ENCODE measurements at places on chromosomes 3 and 15.

DNA sequence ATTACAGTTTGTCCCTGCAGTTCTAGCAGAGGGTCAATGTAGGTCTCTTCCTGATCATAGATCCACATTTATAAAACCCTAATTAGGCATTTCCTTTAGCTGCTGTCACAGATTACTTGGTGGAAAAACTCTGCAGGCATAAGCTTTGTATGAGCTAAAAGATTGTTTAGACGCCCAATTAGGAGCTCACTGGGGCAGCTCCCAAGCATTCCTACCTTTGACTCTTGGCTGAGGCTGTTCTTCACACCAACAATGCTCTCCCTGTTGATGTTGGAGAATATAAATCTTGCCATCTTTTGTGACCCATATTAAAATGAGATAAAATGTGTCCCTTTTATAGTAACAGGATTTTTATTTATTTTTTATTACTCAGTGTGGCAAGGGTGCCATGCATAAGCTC is 148.3 kb upstream of the TRIM42 start:
- no peak for DNase-seq

DNA sequence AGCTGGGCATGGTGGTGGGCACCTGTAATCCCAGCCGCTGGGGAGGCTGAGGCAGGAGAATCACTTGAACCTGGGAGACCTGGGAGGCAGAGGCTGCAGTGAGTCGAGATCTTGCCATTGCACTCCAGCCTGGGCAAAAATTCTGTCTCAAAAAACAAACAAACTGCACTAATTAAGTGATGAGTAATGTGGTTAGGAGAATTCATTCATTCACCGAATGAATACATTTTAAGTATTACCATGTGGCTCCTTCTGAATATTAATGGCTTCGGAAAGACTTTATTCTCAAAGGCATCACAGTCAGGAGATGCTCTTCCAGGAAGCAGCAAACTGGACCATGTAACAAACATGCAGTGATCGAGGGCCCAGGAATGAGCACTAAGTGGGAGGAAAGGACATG is 23.6 kb downstream of the SPTSSB start:
- DNase-seq = no peak

DNA sequence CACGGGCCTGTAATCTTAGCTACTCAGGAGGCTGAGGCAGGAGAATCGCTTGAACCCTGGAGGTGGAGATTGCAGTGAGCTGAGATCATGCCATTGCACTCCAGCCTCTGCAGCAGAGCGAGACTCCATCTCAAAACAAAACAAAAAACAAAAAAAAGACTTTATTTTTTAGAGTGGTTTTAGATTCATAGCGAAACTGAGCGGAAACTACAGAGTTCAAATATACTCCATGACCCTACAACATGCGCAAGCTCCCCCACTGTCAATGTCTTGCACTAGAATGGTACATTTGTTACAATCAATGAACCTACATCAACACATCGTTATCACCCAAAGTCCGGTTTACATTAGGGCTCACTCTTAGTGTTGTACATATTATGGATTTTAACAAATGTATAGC is 2.2 kb upstream of the CRTAP start:
- DNase-seq = no peak

DNA sequence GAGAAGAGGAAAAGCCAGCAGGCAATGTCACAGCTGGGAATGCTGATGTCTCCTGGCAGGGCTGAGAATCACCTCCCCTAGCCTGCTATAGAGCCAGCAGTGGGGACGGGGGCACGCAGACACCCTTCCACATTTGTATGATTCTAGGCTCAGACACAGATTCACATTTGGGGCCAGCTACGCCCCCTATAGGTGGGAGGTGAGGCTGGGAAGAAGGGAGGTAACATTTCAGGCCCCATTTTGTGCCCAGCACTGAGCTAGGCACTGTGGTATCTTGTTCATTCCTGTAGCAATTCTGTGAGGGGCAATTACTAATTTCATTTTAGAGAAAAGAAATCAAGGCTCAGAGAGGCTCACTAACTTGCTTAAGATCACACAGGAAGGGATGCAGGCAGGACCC is 15.9 kb upstream of the ACAD9 start:
- DNase-seq = no peak

DNA sequence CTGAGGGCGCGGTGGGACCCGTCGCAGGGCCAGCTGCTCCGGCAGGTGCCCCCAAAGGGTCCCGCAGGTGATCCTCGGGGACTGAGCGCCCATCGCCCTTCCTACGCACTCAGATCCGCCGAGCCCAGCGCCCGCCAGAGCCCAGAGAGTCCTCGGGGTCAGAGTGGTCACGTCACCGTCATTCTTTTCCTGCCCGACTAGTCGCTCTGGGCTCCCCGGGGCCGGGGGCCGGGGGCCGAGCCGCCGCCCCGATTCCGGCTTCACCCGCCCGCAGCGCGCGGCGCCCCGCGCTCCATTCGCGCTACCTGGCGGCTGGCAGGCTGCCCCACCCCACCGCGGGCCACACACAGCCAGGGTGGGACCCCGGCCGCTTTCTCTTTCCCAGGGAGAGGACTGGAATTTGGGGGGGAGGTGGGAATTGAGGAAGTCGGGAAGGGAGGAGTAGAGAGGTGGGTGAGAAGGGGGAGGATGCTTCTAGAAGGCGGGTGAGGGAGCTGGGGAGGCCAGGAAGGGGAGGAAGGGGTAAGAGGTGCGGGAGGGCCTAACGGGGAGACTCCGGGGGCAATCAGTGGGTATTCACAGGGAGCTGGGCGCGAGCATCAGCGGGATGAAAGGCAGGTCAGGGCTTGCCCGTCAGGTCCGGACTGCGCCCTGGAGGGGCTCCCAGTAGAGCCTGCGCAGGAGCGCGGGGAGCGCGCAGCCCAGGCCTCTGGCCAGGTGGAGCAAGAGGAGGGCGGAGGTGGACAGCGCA is 36.1 kb upstream of the EPHB3 start:
- DNase-seq = no peak

GRCh38 chr3:66390013-66390412 is 110.8 kb downstream of the LRIG1 start:
- DNase-seq = no peak

DNA sequence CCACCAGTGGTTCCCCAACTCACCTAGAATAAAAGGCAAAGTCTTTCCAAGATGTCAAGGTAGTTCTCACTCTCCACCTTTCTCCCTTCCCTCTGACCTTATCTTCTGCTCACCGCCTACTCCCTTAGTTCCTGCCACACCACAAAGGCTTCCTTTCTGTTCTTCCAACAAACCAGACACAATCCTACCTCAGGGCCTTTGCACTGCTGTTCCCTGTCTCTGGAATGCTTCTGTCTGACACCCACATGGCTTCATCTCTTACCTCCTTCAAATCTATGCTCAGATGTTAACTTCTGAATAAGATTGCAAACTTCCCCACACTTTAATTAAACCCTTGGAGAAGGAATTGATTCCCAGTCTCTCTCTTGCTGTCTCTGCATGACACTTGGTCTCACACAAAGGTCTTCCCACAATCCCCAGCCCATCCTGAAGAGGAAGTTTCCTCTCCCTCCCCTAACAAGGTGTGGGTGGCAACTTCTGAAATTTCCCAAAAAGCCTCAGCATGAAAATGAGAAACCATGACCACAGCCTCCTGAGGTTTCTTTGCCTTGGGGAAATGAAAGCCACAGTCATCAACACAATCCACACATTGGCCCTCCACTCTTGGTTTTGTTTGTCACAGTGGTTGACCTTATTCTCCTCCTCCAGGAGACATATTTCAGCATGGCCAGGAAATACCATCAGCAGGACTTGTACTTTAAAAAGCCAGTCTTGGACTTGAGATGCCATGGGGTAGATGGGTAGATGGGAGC is 3.0 kb upstream of the RYK start:
- no peak for DNase-seq

GRCh38 chr3:94071713-94072284 is 8.9 kb downstream of the NSUN3 start:
- no peak for DNase-seq

- no peak for DNase-seq
Measured at GRCh38 chr3:30687930-30688570, 81.6 kb downstream of the TGFBR2 start.

DNA sequence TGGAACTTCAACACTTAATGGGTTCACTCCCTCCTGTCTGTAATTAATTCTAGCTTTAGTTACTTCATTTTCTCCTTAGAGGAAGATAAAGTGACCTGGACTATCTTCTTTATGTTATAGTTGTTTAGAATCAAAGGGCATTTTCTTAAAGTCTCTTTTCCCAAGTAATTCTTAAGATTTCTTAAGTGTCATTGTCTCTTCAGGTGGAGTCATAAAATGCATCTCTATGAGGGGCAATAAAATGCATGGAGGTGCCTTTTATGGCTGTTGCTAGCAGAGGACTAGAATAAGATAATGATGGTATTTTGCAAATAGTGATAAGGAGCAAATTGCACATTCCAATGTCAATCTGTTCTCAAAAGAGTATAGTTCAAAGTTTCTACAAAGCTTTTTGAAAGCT is 34.5 kb downstream of the CNTN4 start:
- no peak for DNase-seq

DNA sequence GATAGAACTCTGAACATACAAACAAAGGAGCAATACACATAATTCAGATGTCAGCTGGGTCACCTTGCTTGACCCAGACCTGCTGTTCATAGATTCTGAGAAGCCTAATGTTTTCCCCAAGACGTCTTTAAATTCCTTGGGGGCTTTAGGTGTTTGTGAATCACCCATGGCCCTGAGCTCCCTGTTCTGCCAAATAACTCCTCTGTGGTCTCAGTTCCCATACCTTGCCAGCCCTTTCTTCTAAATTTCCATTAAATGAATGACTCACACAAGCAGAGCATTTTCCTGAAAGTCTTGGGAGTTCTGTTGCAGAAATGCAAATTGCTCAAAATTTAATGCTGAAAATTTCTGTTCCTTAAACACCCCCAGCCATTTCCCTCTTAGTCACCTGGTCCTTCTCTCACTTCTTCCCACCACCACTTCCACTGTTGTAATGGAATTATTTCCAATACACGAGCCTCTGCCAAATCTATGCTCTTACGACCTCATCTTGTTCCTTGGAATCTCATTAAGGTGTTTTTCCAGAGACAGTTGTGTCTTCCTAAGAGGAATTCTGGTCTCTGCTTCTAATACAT is 33.4 kb upstream of the PSMD6 start:
- DNase-seq = no peak

DNA sequence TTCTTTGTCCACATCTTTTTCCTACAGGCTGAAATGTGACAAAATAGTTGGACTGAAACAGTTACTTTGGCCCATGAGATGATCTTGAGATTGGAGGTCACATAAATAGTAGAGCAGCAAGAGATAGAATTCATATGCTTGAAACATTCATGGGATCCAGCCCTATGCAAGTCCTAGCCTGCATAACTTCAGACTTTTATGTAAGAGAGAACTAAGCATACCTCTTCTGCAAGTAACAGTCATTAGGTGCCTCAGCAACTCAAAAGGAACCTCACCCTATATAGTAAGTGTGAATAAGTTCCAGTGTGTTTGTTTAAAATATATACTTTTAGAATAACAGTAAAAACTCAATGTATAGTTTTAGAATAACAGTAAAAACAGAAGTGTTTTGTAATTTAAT is 138.0 kb upstream of the P2RY1 start:
- DNase-seq = no peak

DNA sequence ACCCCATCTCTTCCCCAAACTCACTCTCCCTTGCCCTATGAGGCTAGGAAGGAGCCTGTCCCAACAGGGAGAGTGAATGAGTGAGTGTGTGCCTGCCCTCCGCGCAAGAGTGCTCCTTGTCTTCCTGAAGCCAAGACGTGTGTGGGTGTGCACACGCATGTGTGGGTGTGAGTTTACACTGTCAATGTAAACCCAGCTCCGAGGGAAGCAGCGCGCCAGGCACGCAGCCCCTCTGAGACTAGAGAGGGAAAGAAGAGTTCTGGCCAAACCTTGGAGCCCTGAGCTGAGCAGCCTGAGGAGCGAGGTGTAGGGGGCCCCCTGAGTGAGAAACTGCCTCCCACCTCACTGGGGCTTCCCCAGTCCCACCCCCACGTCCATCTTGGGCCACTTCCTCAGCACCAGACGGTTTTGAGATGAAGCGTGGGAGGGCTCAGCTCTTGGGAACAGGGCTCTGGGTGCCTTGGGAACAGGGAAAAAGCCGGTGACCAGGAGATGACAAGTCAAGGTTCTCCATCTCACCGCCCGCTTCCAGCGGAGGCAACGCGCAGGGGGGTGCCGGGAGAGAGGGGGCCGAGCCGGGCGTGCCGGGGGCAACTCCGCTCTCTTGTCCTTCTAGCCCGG is 5.1 kb downstream of the MECOM start:
- DNase-seq = no peak

- no peak for DNase-seq
Measured at GRCh38 chr3:36512555-36512954, 132.3 kb downstream of the STAC start.

GRCh38 chr3:135157045-135157740 is 362.1 kb downstream of the EPHB1 start:
- DNase-seq = no peak

DNA sequence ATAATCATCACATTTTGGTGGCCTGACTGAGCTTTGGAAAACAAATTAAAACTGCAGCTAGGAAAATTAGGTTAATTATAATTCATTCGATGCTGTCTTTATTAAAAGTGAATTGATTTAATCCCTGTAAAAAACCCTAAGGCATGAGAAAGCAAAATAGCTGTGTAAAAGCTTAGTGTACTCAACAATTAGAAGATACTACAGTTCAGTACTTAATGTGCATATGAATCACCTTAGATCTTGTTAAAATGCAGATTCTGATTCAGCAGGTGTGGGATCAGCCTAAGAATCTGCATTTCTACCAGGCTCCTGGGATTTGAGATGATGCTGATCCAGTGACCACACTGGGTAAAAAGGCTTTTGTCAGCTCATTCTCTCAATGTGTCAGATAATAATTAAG is 559.9 kb upstream of the GOLIM4 start:
- no peak for DNase-seq

- no peak for DNase-seq
Measured at GRCh38 chr3:54188176-54188791, 65.9 kb downstream of the CACNA2D3 start.

DNA sequence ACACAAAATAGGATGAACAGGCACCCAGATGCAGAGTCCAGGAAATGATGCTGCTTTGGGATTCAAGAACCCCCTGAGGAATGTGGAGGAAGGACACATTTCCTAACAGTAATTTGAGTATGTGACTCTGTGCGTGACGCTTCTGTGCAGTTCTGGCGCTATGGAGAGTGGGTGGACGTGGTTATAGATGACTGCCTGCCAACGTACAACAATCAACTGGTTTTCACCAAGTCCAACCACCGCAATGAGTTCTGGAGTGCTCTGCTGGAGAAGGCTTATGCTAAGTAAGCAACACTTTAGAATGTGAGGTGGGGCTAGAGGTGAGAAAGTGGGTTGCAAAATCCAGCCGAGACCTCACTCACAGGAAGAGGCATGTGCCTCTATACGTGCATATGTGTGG is 28.3 kb downstream of the CAPN3 start:
- no peak for DNase-seq

DNA sequence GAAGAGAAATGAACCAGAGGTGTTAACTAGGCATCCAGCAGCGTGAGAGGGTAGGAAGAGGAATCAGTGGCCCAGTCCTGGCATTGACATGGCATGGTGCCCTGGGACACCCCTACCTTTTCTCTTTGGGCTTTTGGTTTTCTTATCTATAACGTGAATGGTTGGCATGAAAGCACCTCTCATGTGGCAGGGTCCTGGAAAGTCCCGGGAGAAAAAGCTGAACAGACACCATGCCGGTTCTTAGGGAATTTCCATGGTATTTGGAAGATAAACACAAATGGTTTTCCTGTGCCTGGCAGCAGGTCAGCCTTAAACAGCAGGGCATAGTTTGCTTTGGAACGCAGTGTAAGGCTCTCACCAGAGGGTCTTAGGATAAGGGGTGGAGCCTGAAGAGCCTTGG is 15.4 kb downstream of the ARNT2 start:
- DNase-seq = no peak
